Hippocampal formation (tissue), 2 donors: ENCODE measurements at places on chromosomes 5 and 9.

- no peak for DNase-seq
Observed at GRCh38 chr5:4042311-4042710, 446.7 kb downstream of the IRX1 start.

GRCh38 chr9:111961575-111961974 lies 65.0 kb downstream of the UGCG start:
- DNase-seq, result no peak

DNA sequence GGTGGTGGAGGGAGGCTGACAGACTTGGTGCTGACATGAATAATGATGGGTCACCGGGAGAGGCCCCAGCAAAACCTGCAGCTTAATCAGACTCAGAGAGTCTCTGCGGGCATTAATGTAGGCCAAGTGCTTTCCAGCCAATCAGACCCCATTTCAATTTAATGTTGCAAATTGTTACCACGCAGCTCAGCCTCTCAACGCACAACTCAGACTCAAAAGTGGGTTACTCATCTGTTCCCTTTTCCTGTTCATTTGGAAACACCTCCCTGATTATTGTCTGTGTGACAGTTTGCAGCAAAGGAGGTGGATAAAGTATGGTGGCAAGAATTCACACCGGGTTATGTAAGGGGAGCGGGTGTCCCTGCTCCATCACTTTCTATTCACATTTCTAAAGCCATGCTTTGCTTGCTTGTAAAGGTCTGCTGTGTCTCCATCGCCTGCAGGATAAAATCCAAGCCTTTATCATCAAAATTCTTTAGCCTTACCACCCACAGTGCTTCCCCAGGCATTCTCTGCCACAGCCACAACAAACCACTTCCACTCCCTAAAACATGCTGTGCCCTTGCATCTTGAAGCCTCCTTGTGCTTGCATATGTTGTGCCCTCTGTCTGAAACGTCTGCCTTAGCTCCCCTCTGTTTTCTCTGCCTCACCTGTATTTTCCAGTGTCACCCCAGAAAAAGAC lies 156.5 kb downstream of the ASTN2 start:
- no peak for DNase-seq

DNA sequence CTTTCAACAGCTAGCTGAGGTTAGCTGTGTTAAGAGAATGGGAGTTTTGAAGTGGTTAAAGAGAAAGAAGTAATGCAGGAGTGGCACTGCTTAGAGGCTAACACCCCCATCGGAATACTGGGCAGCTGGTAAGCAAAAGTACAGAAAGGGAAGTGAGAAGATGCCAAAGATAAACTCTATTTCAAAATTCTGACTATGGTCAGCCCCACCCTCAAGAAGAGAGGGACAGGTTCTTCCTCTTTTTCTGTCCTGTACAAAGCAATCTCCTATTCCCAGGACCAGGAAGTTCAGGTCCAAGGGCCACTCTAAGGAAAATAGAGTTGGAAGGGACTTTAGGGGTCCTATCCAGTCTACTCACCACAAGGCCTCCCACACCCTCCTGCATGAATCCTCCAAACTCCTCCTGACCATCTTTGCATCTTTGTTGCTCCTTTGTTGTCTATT lies 45.9 kb upstream of the JAK2 start:
- no peak for DNase-seq

GRCh38 chr9:78753039-78753438 lies 456.1 kb downstream of the PSAT1 start:
- no peak for DNase-seq

DNA sequence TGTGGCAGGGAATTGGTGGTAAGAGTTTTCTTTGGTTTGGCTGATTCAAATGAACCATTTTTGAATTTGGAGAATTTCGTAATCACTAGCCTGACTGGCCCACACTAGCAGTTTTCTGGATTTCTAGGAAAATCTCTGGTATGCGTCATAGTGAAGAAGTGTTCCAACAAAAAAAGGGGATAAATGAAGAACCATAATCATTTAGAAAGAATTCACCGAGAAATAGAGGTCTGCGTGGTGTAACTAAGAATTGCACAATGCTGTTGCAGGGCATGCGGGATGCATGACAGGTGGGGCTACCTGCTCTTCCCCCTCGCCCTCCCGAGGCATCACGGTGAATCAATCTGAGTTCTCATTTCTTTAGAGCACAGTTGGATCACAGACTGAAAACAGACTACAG lies 232.3 kb upstream of the PAPPA start:
- DNase-seq, result no peak

- DNase-seq, result no peak
Observed at GRCh38 chr9:125370786-125371185, 109.2 kb downstream of the GAPVD1 start.

- peak; percentile 49 for DNase-seq
Observed at GRCh38 chr5:141992349-141992963, 20.4 kb downstream of the GNPDA1 start.

DNA sequence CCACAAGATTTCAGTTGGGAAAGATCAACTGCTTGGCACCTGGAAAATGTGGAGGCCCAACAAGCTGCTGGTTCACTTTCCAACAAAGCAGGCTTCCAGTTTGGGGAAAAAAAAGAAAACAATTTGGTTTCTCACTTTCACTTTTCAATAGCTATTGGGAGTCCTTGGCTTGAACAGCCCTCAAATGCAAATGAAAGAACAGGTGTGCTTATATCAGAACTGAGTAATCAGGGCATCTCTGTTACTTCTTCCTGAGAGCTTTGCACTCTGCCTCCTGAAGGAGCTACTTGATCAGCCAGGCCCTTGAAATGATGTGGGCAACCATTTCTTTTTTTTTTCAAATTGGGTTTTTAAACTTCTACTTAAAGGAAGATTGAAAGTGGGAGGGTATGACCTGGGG lies 73.5 kb downstream of the MFAP3 start:
- DNase-seq, result no peak

GRCh38 chr5:1153428-1153827 lies 41.6 kb upstream of the SLC12A7 start:
- no peak for DNase-seq

DNA sequence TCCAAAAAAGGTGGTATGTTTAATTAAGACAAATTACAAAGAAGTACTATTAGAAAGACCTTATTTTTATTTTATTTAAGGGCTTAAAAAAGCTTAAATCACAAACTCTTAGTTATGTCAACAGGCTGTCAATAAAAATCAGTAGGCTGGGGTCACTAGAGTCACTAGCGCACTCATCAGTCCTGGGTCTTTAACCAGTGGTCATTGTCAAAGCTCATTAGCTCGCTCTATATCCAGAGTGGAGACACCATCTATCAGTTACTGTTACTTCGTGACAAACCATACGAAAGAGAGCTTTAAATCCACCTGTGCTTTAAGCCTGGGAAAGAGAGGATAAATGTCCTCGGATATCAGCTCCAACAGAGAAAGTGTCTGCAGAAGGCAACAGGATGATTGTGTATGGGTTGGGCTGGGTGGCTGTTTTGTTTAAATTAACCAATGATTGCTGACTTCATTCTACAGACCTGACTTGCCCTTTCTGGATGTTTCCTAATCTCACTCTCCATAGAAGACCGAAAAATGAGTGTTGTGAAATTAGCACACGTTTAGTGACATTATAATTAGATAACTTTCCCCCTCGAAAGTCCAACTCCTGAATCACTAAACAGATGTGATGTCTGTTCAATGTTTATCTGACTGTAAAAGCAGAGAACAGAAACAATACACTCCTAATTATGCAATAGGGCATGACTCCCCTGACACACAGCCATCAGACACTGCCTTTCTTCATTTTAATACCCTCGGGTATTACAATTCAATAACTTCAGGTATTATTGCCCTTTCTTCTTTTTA lies 123.6 kb upstream of the TNPO1 start:
- no peak for DNase-seq

DNA sequence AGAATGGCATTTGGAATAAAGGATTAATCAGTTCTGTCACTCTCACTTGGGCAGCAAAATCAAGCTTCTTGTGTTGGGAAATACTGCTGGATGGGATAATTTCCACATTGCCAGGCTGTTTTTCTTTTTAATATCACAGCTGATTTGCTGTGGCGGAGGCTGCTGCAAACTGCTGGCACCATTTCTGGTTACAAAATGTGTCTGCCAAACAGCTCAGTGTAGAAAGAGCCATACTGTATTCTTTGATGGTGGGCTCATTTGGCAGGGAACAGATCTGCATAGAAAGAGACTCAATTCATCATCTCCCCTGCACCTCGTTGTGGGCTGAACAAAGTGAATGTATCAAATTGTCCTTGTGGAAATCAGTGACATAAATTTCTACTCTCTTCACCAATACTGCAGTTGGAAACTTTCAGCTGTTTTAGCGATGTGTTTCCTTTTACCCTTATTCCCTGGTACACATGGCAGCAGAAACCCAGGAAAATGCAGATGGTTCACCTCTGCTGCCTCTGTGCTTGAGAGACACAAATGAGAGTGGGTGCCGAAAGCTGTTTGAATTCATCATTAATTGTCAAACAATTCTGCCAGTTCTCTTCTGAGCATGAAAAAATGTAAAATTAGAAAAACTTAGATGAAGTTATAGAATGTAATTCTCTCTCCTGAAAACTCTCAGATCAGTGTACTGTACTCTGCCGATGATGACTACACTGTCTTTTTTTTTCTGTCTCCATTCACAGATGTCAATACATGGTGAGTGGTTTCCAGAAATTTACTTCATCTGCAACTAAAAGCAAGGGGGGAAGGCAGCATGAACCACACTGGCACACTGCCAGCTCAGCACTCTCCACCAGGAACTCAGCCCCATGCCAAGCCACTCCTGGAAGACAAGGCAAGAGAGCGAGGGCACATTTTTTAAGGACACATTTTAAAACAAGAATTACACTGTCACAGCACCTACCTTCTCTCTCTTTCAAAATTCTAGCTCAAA lies 75.0 kb downstream of the HMHB1 start:
- peak; percentile 23 for DNase-seq

DNA sequence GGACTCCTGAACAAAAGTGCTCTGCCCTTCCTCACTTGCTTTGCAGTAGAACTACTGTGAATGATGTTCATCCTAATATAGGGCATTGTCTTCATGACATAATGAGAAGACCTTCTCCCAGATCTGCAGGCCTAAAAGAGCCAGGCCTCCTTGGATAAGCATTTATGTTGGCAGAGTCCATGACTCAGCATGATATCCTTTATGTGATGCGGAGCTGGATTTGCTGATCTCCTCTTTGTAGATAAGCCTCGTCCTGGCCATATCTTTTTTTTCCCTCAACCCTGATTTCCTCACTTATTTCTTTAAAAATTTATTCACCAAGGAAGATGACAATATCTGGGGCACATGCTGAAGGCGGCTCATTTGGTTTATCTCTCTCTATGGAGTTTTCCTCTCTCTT lies 62.4 kb upstream of the TAS2R1 start:
- no peak for DNase-seq

DNA sequence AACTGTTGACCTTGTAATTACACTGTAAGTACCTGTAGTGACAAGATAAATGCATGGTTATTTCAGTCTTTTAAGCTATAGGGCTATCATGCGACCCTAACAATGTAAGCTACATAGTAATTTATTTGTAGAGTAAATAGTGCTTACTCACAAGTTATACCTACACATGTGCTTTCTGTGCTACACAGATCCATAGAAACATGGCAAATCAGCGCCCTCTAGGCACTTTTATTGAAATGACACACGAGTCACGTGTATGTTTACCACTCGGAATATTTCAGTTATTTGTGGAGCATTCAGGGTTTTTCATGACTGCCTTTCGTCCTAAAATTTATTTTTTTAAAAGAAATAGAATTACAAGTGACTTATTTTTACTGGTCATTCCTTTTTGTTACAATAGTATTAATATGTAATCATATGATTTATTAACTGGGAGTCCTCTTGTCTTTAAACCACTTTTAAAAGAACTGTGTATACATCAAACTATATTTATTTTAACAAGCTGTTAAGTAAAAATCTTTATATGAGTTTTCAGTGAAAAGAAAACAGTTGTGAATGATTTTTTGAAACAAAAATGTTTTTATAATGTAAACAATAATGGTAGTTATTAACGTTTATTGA lies 1242.3 kb upstream of the WWC1 start:
- DNase-seq, result peak; percentile 8

- no peak for DNase-seq
Observed at GRCh38 chr9:26791274-26791673, 101.3 kb downstream of the CAAP1 start.

DNA sequence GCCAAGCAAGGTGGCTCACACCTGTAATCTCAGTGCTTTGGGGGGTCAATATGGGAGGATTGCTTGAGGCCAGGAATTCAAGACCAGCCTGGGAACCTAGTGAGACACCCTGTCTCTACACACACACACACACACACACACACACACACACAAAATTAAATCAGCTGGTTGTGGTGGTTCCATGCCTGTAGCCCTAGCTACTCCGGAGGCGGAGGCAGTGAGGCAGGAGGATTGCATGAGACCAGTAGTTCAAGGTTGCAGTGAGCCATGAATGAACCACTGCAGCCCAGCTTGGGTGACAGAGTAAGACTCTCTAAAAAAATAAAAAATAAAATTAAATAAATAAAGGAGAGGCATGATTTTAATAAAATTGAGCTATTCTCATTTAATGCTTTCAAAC lies 13.1 kb downstream of the CEMIP2 start:
- DNase-seq, result no peak

GRCh38 chr9:134377976-134378375 lies 51.7 kb downstream of the RXRA start:
- DNase-seq, result peak; percentile 33

DNA sequence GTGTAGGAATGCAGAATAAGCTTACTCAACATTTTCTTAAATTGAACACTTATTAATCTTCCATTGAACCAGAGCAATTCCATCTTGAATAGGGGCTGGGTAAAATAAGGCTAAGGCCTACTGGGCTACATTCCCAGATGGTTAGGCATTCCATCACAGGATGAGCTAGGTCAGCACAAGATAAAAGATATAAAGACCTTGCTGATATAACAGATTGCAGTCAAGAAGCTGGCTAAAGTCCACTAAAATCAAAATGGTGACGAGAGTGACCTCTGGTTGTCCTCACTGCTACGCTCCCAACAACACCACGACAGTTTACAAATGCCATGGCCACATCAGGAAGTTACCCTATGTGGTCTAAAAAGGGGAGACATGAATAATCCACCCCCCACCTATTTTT lies 156.1 kb downstream of the NXNL2 start:
- no peak for DNase-seq

DNA sequence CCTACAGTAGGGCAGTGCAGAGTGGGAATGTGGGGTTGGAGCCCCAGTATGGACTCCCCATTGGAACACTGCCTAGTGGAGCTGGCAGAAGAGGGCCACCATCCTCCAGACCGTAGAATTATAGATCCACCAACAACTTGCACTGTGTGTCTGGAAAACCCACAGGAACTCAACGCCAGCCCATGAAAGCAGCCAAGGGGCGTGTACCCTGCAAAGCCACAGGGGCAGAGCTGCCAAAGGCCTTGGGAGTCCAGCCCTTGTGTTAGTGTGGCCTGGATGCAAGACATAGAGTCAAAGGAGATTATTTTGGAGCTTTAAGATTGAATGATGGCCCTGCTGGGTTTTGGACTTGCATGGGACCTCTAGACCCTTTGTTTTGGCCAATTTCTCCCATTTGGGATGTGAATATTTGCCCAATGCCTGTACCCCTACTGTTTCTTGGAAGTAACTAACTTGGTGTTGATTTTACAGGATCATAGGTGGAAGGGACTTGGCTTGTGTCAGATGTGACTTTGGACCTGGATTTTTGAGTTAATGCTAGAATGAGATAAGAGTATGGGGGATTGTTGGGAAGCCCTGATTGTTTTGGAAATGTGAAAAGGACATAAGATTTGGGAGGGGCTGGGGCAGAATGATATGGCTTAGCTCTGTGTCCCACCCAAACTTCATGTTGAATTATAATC lies 266.8 kb downstream of the SEMA5A start:
- no peak for DNase-seq

GRCh38 chr9:80732506-80732905 lies 956.8 kb downstream of the TLE1 start:
- DNase-seq, result no peak

- no peak for DNase-seq
Observed at GRCh38 chr9:84945878-84946538, 276.5 kb downstream of the NTRK2 start.
